Heart left ventricle (tissue), 16 donors: ENCODE measurements at places on chromosomes 1 and 21. TPM values are rescaled to one million over a fixed set of nuclear protein-coding genes. Genes with fewer than 3 reads are reported as not detected.

DNA sequence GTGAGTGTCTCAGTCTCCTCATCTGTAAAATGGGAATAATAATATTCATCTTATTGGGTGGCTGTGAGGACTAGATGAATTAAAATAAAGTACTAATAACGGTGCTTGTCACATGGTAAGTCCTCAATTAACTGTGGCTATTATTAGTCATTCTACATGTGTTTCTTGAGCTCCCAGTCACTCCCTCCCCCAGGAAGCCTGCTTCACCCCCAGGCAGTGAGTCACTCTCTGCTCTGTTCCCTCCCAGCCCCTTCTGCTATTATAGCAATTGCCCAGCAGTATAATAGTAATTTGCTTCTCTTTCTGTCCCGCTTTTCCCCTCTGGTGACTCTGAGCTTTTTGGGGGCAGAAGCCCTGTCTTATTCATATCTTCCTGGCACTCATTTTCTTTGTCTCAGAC is 102.0 kb downstream of the BEND5 start:
- no peaks in the 10 kb centered on the region for H3K4me1 ChIP-seq
- DNase-seq: no peak
- no peak overlapping the region for H3K4me3 ChIP-seq
- no peaks in the 10 kb centered on the region for H3K36me3 ChIP-seq
- H3K27me3 ChIP-seq: peaks cover 31% of the 10 kb centered on the region

GRCh38 chr1:174572771-174573170 is 125.0 kb downstream of the GPR52 start:
- no peaks in the 10 kb centered on the region for H3K36me3 ChIP-seq
- no peak overlapping the region for H3K4me3 ChIP-seq
- no peak for DNase-seq
- H3K27ac ChIP-seq: no peak overlapping the region
- no peaks in the 10 kb centered on the region for H3K27me3 ChIP-seq

DNA sequence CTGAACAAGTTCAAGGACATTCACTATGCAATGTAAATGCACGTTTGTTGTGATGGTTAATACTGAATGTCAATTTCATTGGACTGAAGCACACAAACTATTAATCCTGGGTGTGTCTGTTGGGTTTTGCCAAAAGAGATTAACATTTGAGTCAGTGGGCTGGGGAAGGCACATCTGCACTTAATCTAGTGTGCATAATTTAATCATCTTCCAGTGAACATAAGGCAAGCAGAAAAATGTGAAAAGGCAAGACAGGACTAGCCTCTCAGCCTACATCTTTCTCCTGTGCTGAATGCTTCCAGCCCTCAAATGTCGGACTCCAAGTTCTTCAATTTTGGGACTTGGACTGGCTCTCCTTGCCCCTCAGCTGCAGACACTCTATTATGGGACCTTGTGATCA is 40.1 kb downstream of the PRPF38A start:
- H3K27me3 ChIP-seq: no peaks in the 10 kb centered on the region
- DNase-seq: no peak
- H3K36me3 ChIP-seq: peaks cover 79% of the 10 kb centered on the region
- H3K27ac ChIP-seq: no peak overlapping the region
- H3K4me1 ChIP-seq: no peaks in the 10 kb centered on the region
- H3K4me3 ChIP-seq: no peak overlapping the region

GRCh38 chr1:212909652-212910063 is 40.7 kb upstream of the VASH2 start:
- no peak overlapping the region for H3K4me3 ChIP-seq
- no peaks in the 10 kb centered on the region for H3K36me3 ChIP-seq
- H3K4me1 ChIP-seq: no peaks in the 10 kb centered on the region
- no peak overlapping the region for H3K27ac ChIP-seq

- H3K4me3 ChIP-seq: no peak overlapping the region
- peaks cover 29% of the 10 kb centered on the region for H3K36me3 ChIP-seq
- peak overlapping the region; percentile 83 for H3K27ac ChIP-seq
Measured at GRCh38 chr1:21898326-21899200, 38.5 kb downstream of the HSPG2 start.

GRCh38 chr1:51234721-51235425 is 1.2 kb upstream of the RNF11 start:
- H3K36me3 ChIP-seq: no peaks in the 10 kb centered on the region
- no peaks in the 10 kb centered on the region for H3K27me3 ChIP-seq
- peaks cover 33% of the 10 kb centered on the region for H3K4me1 ChIP-seq
- H3K27ac ChIP-seq: peak overlapping the region; percentile 98
- DNase-seq: peak; percentile 71
- no peak overlapping the region for H3K4me3 ChIP-seq

DNA sequence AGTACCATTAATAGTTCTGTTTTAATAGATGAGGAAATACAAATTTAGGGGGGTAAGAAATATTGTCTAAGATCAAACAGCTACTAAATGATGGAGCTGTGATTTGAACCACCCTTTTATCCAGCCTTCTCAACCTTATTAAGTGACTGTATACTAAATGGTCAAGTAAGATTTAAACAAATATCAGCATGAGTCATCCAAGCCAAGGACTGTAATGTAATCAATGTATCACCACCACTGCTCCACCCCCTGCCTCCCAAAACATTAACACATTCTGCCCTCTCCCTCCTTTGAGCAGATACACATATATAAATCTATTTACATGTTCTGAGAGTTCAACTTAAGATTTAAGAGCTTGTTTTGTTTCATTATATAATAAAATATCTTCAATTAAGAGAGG is 58.9 kb downstream of the LRRC40 start:
- peaks cover 63% of the 10 kb centered on the region for H3K36me3 ChIP-seq
- no peaks in the 10 kb centered on the region for H3K4me1 ChIP-seq
- H3K27me3 ChIP-seq: no peaks in the 10 kb centered on the region
- no peak overlapping the region for H3K4me3 ChIP-seq
- DNase-seq: no peak

- H3K4me3 ChIP-seq: no peak overlapping the region
- DNase-seq: no peak
- H3K27me3 ChIP-seq: no peaks in the 10 kb centered on the region
- no peaks in the 10 kb centered on the region for H3K4me1 ChIP-seq
- no peaks in the 10 kb centered on the region for H3K36me3 ChIP-seq
- H3K27ac ChIP-seq: no peak overlapping the region
Measured at GRCh38 chr21:32215306-32215685, 63.6 kb downstream of the MIS18A start.

GRCh38 chr1:15667362-15667761 is 16.8 kb upstream of the PLEKHM2 start:
- H3K27ac ChIP-seq: no peak overlapping the region
- no peaks in the 10 kb centered on the region for H3K4me1 ChIP-seq
- no peak for DNase-seq
- no peak overlapping the region for H3K4me3 ChIP-seq
- no peaks in the 10 kb centered on the region for H3K36me3 ChIP-seq

DNA sequence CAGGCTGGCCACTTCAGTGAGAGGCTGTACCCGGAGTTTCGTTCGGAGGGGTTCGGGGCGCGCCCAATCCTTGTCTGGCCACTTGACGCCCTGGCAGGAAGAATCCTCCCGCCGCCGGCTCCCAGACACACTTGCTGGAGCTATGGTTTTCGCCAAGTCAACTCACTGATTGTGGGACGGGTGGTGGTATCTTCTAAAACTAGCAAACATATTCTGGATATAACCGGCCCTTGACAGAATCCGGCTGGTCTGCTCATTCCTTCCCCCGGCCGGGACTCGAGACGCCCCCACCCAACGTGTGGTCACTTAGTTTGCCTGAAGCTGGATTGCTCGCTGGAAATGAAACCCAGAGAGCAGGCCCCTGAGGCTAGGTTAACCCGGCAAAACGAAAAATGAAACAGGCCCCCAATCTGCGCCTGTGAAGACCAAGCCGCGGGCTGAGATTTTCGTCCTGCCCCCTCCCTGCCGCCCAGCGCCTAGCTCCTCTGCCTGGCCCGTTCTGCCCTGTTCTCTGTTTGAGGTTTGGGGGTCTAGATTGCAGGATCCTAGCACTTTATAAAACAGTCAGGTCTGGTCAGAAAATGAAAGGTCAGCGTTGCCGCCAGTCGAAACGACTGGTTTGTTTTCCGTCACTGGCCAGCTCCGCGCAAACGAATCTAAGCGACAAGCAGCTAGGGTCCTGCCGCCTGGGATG is 4.6 kb downstream of the GFI1 start:
- peak overlapping the region; percentile 57 for H3K4me3 ChIP-seq
- no peak overlapping the region for H3K27ac ChIP-seq
- H3K4me1 ChIP-seq: peaks cover 67% of the 10 kb centered on the region
- H3K27me3 ChIP-seq: peaks cover 52% of the 10 kb centered on the region
- no peaks in the 10 kb centered on the region for H3K36me3 ChIP-seq

The SPRR3 gene
- not detected for total RNA-seq

The FCRLA gene
- total RNA-seq: not detected

The KCNC4 gene
- 11.2 TPM for total RNA-seq

The RIPK4 gene
- total RNA-seq: 0.10 TPM

The SELL gene
- total RNA-seq: 2.8 TPM

The TRAF3IP3 gene
- total RNA-seq: 5.3 TPM
